ENCODE measurements at places on chromosomes 6 and 20.

GRCh38 chr6:89111933-89112332 lies 5.9 kb downstream of the SRSF12 start:
- no peak for DNase-seq

GRCh38 chr6:1278061-1278720 lies 33.7 kb upstream of the FOXQ1 start:
- DNase-seq: no peak

GRCh38 chr6:111573892-111574797 lies 31.5 kb downstream of the TRAF3IP2 start:
- no peak for DNase-seq

GRCh38 chr6:142676647-142677192 lies 268.3 kb downstream of the HIVEP2 start:
- no peak for DNase-seq

- DNase-seq: no peak
Measured at GRCh38 chr20:36549628-36549941, 8.3 kb downstream of the MYL9 start.

GRCh38 chr6:42726485-42727086 lies 4.2 kb upstream of the PRPH2 start:
- DNase-seq: peak; percentile 57

GRCh38 chr6:5128351-5128750 lies 43.2 kb downstream of the PPP1R3G start:
- DNase-seq: no peak

DNA sequence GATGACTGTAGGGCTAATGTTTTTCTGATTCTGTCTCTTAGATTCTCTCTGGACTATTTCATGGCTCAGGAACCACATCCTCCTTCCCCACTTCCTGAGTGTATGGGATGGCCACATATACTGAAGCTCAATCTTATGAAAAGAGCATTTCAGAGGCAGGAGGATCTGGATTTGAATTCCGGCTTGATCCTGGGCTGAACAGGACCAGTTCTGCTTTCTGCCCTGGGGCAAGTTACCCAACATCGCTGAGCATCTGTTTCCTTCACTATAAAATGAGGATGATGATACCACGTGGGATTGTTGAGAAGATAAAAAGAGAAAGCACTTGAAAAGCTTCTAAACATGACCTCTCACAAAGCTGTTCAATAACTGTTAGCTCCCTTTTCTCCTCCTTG lies 168.4 kb upstream of the TNFAIP3 start:
- DNase-seq: no peak

DNA sequence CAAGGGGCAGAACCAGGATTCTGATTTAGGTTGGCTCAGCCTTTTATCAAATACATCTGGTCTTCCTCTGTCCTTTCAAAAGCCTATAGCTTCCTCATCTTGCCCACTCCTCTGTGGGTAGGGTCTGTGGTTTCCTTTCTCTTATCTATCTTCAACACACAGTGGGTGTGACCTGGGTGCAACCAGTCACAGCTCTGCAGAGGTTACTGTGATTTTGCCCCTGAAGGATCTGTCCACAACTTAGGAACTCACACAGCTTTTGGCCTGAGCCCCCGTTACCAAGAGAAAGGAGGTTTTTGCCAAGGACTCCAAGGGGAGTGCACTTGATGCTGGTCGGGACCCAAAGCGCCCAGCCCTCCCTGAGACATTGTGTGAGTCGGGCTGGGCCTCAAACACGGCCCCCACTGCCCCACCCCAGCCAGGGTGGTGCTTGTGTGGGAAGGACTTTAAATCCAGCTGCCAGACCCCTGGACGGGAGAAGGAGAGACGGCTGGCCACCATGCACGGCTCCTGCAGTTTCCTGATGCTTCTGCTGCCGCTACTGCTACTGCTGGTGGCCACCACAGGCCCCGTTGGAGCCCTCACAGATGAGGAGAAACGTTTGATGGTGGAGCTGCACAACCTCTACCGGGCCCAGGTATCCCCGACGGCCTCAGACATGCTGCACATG lies at the start of gene PI16:
PI16 (plus strand) TSS at position 477 of the 670 bp plus-strand sequence; CDS start at position 500, 23 bp downstream.
- no peak for DNase-seq

DNA sequence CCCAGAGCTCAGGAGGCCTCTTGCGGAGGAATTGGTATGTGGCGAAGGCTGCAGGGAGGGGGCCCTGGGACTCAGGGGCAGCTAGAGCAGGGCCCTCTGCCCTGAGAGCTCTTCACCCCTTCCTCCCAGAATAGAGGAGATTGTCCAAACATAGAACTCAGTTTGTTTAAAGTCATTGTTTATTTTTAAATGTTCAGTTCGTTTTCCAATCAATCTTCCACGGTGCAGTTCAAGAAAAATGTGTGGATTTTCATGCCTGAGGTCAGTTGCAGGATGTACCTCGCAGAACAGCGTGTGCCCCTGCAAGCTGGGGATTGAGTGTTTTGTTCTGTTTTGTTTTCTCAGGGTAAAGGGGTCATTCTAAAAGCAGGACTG lies 37.2 kb downstream of the MGME1 start:
- DNase-seq: no peak

- DNase-seq: no peak
Measured at GRCh38 chr6:134341999-134342567, 24.2 kb upstream of the SGK1 start.

DNA sequence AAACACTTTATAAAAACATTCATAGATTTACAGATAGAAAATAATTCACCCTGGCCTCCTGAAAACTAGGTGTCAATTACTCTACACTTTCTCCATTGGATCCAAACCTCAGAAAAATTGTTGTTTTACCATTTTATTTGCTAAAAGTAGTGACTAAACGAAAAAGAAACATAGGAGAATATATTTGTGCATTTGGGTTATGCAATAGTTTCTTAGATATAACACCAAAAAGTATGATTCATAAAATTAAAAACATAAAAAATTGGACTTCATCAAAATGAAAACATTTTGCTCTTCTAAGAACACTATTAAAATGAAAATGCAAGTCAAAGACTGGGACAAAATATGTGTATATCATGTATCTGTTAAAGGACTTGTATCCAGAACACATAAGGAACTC lies 671.3 kb downstream of the MAFB start:
- no peak for DNase-seq

DNA sequence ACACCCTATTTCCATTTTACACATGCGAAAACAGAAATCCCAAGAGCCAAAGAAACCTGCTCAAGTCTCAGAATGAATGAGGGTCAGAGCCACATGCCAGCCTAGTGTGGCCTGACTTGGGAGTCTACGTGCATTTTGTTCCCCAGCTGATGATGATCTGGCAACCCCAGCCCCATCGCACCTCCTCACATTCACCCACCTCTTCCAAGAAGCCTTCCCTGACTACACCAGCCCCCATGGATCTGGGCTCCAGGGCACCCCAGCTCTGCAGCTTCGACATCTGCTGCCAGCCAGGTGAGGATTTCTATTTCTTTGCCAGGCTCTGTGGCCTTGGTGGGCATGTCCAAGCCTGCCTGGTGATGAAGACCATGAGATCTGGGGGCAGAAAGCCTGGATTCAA lies 41.0 kb downstream of the ANGPT4 start:
- no peak for DNase-seq

DNA sequence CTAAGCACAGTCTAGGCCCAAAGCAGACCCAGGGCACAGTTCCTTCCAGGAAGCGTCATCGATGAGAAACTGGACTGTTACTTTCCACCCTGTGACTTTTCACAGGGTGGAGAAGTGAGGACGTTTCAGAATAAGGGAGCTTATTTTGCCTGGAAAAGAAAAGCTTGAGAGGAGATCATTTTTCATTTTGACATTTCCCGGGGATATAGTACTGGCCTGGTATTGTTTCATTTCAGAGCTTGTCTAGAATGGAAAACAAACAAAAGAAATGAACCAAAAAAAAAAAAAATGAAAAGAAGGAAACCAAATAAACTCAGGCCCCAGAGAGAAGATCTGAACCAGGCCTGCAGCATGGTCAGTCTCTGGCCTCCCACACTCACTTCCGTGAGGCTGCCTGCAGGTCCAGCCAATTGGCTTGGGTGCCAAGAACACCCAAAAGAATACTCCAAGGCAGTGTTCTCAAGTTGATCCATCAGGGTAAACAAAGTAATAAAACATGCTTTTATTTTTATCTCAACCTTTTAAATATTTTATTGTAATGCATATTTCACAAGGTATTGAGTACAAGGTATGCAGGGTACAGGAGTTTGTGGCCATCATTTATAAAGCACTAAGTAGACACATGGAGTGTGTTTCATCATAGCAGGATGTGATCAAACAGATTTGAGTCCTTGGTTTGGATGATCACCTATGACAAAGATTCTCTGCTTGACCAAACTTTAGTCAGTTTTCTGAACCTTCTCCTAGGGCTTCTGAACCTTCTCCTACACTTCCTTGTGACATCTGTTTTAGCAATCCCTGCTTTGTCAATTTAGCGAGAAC lies 176.9 kb upstream of the GGTLC1 start:
- DNase-seq: no peak

GRCh38 chr6:127423921-127424320 lies 35.3 kb downstream of the KIAA0408 start:
- no peak for DNase-seq

GRCh38 chr6:170128811-170129681 lies 161.8 kb downstream of the DLL1 start:
- no peak for DNase-seq

- DNase-seq: no peak
Measured at GRCh38 chr20:3874194-3874844, 14.9 kb upstream of the PANK2 start.

GRCh38 chr6:133553652-133554051 lies 312.5 kb downstream of the EYA4 start:
- DNase-seq: peak; percentile 42

DNA sequence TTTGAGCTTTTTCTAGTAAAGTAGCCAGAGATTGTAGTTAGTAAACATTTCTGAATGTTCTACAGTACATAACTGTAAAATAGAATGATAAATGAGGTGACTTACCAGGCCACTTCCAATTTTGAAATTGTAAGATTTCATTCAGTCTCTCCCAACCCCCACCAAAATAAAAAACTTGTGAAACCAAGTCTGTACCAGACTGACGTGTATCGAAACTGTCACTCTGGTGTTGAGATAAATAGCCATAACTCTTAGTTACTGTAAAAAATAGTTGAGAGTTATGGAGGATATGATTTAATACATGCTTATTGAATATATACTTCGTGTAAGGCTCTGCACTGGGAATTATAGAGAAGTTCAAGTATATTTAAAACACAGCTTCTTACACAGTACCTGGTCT lies 455.7 kb downstream of the PLCB1 start:
- DNase-seq: no peak

DNA sequence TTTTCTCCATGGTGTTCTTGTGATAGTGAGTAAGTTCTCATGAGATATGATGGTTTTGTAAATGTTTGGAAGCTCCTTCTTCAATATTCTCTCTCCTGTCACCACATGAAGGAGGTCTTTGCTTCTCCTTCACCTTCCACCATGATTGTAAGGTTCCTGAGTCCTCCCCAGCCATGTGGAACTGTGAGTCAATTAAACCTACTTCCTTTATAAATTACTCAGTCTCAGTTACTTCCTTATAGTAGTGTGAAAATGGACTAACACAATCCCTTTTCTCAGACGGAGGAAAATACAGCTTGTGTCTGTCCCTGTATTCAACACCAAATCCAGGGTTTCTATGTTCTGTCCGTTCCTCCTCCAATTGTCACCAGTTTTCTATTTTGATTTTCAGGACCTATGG lies 181.0 kb downstream of the ALDH8A1 start:
- DNase-seq: no peak

GRCh38 chr6:137277971-137278637 lies 58.9 kb upstream of the IFNGR1 start:
- no peak for DNase-seq

DNA sequence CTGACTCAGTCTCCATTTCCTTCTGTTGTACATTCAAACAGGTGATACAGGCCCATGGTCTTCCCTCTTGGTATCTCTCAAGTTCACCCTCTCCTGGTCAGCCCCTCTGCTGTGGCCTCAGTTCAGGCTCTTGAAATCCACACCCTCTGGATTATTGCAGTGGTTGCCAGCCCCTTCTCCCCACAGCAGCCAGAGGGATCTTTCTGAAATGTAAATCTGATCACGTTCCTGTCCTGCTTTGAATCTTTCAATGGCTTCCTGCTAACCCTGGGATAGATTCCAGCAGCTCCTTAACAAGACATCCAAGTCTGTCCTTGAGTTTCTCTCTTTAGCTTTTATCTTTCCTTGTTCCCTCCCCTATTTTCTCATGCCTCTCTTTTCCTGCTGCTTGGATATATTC lies 22.2 kb downstream of the CHMP4B start:
- DNase-seq: no peak

DNA sequence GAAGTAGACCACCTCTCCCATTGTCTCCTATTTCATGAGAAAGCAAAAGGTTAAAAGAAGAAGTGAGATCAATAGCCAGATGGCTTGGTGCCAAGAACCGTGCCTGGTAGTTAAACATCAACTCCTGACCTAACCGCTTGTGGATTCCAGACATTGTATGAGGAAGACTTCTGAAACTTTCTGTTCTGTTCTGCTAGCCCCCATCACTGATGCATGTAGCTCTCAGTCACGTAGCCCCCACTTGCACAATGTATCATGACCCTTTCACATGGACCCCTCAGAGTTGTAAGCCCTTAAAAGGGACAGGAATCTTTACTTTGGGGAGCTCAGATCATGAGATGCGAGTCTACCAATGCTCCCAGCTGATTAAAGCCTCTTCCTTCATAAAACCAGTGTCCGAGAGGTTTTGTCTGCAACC lies 301.2 kb downstream of the RNGTT start:
- DNase-seq: no peak

- DNase-seq: no peak
Measured at GRCh38 chr20:40008177-40008576, 680.9 kb downstream of the MAFB start.

DNA sequence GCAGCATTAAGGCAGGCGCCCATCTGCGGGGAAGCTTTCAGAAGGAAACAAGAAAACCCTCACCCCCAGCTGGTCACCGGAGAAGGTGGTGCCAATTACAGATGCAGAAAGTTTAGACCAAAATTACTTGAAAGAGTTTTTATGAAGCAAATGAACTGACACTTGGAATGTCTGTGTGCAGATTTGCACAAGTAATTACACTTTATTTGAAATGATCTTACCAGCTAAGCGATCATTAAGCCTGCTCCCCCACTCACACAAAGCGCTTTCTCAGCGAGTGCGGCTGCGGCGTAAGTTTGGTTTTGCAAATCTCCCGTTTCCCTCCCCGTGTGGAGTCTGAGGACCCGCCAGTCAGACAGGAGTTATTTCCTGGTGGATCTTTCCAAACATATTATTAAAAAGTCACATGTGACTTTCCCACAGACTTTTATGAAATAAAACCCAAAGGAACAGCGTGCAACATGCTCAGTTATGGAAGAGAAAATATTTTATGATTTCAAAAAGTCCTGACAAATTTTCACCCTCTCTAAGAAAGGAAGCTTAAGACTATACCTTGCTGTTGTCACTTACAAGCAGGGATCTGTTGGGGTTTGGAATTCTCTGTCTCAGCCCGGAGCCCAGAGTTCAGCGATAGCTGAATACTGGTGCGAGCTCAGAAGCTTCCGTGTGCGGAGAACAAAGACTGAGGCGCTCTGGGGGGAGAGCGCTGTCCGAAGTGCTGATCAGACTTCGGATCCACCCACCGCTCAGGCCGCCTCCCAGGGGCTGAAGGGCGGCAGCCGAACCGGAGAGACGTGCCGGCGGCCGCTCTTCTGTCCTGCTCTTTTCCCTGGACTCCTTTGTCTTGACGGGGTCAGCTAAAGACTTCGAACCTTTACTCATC lies 2.7 kb upstream of the MYT1 start:
- no peak for DNase-seq

Data from NCI-H1092 (cell line).